Upper lobe of right lung (tissue), 1 donor: ENCODE measurements at places on chromosomes 13 and 19. TPM values are rescaled to one million over a fixed set of nuclear protein-coding genes. Genes with fewer than 3 reads are reported as not detected.

GRCh38 chr19:42422901-42423461 is 4.2 kb downstream of the LIPE start:
- peak; percentile 74 for DNase-seq

- peak; percentile 49 for DNase-seq
Observed at GRCh38 chr13:34750078-34750931, 191.8 kb upstream of the NBEA start.

DNA sequence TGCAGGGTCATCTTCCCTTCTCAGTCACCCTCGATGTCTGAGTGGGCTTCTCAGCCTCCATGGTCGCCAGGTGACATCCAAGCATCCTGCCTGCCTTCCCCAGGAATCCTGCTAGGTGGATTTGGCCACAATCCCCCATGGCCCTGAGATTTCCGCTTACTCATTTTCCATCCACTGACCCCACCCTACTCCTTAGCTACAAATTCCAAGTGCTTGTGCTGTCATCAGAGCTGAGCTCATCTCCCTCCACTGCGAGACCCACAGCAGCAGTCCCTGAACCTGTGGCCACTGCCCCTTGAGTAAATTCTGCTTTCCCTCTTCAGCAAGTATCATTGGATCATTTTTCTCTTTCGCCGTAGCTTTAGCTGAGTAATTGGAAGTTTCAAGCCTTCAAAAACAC is 90.5 kb upstream of the ANKRD10 start:
- no peak for DNase-seq

- DNase-seq, result peak; percentile 72
Observed at GRCh38 chr13:51849145-51850101, 4.4 kb upstream of the TMEM272 start.

DNA sequence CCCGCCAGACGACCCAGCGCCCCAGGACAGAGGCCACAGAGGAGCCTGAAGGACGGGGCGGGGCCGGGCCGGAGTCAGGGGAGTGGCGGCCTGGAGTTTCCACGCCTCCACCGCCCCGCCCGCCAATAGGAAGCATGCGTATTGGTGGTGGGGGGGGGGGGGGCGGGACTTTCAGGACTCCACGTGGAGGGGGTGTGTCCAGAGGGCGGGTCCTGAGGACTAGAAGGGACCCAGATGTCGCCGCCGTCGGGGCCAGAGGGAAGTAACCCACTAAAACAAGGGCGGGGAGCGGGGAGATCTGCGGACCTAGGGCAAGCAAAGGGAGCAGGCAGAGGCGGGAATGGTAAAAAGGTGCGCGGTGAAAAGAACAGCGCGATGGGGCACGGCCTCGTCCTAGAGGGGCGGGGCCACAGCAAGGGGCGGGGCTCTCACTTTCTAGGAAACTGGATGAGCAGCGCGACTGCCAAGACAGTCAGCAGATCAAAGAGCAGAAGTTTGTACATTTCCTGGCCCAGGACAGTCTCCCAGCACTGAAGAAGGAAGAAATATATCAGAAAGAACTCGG is 2.8 kb upstream of the LENG1 start:
- DNase-seq, result peak; percentile 93

GRCh38 chr19:10815969-10816644 is 19.9 kb downstream of the TMED1 start:
- DNase-seq, result no peak

- no peak for DNase-seq
Observed at GRCh38 chr19:39818626-39819097, 15.3 kb downstream of the DYRK1B start.

DNA sequence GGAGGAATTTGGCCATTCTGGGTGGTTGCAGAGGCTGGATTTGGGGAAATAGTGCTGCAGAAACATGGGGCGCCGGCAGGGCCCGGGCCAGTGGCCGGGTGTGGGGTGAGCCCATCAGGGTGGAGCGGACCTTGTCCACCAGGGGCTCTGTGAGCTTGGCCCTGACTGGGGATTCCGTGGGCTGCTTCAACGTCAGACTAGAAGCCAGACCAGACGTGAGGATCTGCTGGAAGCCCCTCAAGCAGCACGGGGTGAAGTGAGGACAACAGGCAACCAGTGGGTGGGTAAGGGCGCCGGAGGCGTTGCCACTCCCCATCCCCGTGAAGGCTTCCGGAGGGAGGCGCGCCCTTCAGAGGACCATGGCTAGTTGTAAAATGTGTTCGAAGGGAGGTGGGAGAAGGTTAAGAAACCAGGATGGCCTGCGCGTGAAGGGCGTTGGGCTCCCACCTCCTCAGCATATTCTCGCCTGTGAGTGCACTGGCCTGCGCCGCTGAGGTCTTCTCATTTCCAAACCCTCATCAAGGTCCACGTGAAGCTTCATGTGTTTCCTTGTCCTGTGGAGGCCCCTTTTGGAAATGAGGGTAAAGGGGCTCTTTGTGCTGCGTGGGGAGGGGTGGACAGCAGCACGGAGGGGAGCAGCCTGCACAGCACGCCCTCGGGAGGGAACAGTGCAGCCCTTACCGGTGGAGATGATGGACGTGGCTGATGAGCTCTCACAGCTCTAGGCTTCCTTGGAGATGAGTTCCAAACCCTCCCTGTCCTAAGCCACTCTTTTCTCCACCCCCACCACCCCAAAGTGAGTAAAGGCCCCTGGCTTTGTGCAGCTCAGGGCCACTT is 8.3 kb downstream of the TEX29 start:
- no peak for DNase-seq

- no peak for DNase-seq
Observed at GRCh38 chr13:45258334-45258675, 57.5 kb upstream of the KCTD4 start.

GRCh38 chr19:29329460-29330134 is 116.6 kb upstream of the UQCRFS1 start:
- DNase-seq, result no peak

DNA sequence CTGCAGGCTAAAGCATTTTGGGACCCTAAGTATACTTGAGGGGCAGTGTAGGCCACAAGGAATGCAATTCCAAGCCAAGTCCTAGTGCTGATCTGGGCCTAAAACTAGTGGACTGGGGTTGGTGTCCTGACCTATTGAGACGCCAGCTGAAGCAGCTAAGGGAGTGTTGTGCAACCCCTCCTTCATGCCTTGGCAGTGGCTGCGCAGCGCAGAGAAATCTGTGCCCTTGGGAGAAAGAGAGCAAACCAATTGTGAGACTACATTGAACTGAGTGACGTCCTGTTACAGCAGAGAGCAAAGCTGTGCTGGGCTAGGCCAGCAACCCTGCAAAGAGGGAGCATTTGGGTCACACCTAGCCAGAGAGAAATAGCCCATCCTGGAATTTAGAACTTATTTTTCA is 2715.0 kb upstream of the PCDH20 start:
- peak; percentile 55 for DNase-seq

DNA sequence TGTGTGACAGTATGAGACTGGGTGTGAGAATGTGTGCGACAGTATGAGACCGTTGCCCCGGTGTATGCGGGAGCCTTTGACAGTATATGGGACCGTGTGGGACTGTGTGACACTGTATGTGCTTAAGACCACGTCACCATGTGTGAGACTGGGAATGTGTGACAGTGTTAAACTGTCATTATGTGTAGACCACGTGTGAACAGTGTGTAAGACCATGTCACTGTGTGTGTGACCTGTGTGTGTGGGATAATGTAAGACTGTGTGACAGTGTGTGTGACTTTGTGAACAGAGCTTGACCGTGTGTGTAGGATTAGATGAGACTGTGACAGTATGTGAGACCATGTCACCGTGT is 549 bp downstream of the ZNF583 start:
- DNase-seq, result no peak

DNA sequence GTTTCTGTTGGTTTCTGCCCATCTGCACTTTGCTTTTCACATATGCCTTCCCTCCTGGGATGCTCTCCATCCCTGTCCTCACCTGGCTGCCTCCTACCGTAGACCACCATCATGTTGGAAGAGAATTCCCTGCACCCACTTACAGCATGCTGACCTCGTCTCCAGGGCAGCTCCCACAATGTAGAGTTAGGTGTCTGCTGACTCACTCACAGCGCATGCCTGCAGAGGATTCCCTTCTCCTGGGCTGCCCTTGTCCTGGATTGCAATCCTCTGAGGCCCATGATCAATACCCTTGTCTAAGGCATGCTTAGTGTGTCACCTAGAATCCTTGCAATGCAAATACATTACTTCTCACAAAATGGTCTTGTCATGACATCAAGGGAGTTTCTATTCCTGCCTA is 43.6 kb downstream of the STOML3 start:
- DNase-seq, result no peak

GRCh38 chr19:16184665-16185122 is 516 bp upstream of the FAM32A start:
- no peak for DNase-seq

- DNase-seq, result no peak
Observed at GRCh38 chr19:4871711-4872110, 4.2 kb upstream of the PLIN3 start.

DNA sequence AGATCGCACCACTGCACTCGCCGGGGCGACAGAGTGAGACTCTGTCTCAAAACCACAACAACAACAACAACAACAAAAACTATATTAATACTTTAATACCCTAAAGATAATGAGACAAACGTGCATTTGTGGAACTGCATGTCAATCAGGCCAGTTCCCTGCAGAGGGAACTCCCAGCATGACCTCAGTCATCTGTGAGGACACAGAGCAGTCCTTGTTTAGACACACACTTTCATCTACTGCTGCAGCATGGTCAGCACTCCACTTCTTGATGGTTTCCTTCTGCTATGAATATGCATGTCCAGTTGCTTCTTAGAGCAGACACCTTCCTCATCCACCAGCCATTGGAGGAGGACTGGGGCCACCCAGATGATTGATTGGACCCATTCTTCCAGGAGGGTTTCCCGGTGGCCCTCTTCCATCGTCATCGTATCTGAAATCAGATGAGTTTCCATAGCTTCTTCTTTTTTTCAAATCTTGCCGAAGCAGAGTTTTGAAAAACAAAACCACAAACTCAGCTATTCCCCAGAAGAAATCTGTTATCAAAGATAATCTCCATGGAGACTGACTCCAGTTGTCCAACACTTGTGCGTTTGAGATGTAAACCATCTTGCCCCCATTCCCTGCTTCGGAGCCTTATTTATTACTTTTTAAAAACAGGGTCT is 26.5 kb downstream of the ZNF607 start:
- no peak for DNase-seq

- no peak for DNase-seq
Observed at GRCh38 chr19:39996218-39996810, 546 bp upstream of the ZNF546 start.

DNA sequence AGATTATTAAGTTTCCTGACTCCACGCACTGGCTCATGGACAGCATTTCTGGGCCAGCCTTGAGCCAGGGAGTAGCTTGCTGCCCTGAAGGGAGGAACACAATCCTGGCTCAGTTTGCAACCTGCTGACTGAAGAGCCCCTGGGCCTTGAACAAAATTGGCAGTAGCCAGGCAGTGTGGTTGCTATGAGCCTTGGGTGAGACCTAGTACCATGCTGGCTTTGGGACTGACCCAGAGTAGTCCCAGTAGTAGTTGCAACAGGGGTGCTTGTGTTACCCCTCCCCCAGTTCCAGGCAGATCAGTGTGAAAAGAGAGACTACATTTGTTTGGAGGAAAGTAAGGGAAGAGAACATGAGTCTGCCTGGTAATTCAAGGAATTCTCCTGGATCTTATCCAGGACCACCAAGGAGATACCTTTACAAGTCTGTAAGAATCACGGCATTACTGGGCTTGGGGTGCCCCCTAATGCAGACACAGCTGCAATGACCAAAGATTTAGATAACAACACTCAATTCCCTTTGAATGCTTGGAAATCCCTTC is 22.0 kb downstream of the ITGBL1 start:
- no peak for DNase-seq

DNA sequence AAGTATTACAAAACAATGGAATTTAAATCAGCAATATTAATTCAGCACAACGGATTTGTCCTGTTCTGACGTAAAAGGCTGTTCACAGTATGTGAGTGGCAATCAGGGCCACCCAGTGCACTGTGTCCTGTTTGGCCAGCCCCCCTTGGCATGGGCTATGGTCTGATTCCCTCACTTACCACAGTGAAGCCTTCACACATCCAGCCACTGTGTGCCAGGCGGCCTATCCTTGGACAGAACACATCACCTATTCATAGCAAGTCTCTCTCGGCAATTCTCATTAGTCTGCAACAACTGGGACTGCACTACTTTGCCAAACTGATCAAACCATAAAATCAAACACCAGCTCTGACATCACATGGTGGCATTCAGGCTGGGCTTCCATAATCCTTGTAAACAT is 221.5 kb upstream of the TSHZ3 start:
- no peak for DNase-seq

DNA sequence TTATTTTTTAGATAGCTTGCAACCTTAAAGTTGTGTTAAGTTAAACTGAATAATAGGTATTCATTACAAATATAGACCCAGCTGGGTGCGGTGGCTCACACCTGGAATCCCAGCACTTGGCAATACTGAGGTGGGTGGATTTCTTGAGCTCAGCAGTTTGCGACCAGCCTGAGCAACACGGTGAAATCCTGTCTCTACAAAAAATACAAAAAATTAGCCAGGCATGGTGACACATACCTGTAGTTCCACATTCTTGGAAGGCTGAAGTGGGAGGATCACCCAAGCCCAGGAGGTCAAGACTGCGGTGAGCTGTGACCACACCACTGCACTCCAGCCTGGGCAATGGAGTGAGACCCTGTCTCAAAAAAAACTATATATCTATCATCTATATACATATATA is 386.5 kb downstream of the PCDH17 start:
- no peak for DNase-seq

DNA sequence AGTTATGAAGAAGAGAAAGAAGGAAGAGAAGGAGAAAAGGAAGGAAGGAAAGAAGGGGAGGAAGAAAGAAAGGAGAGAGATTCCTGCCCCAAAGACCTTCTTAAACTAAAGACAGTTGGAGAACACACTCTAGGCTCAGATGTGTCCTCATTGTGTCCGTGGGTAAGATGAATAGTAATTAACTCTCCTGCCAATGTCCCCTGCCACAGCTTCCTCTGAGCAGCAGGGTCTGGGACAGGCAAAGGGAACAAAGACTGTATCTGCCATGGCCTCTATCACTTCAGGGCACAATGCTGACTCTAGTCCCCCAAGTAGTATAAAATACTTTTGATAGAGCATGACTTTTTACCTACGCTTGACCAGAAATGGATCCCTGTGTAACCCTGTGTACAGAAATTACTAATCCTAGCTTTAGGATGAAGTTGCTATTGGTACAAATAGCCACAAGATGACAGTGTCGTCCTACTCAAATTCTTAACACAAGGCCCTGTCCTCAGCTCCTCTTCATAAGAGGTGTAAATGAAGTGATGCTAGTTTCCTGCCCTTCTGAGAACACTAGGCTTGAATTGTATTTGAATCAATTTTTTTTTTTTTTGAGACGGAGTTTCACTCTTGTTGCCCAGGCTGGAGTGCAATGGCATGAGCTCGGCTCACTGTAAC is 186.2 kb upstream of the GPR12 start:
- no peak for DNase-seq

The ACP7 gene
- not detected for total RNA-seq

The HNRNPL gene
- total RNA-seq, result 248 TPM

The RNF113B gene
- total RNA-seq, result not detected

The SIRT2 gene
- 59.2 TPM for total RNA-seq

The ZNF554 gene
- 4.7 TPM for total RNA-seq

The ODAD3 gene
- 0.49 TPM for total RNA-seq

The LILRB2 gene
- total RNA-seq, result 18.8 TPM

The CLEC4M gene
- total RNA-seq, result 4.8 TPM

The GPR108 gene
- 81.2 TPM for total RNA-seq

The PROZ gene
- not detected for total RNA-seq

The ZNF709 gene
- total RNA-seq, result 2.6 TPM

The DNAJC15 gene
- 15.1 TPM for total RNA-seq
